ENCODE measurements at places on chromosomes 11 and 22.

DNA sequence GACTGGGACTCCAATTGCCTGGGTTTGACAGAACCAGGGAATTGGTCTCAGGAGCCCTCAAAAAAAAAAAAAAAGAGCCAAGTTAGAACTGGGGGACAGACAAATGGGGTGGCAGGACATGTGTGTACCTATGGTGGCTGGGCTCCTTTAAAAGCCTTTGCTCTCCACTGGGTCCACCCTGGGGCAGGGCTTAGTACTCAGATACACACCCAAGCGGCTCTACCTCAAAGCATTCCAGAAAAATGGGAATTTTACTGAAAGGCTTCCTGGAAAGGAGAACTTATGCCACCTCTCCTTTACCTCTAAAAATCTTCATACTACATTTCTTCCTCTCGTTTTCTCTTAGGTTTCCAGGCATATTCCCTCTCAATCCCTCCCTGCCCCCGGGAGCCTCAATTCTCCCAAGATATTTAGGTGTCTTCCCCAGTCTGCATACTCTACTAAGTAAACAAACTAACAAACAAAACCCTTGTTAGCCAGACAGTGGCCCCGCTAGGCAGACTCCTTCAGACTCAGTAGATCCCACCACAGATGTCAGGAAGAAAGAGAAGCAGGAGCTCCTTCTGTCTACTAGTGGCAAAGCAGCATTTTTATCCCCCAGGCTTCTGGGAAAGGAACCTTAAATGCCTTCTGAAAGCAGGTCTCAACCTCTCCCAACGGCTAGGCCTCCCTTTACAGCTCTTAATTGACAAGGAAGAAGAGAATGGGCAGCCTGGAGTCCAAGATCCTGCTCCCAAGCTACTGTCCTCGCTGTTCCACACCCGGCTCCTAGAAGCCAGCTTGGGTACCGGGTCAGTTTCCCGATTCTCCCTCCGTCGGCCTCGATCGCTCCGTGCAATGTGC lies 653 bp downstream of the PCSK7 start:
- peak overlapping the region; percentile 85 for H3K4me3 ChIP-seq
- peaks cover 37% of the 10 kb centered on the region for H3K36me3 ChIP-seq
- H3K27ac ChIP-seq = peak overlapping the region; percentile 94
- no peaks in the 10 kb centered on the region for H3K27me3 ChIP-seq
- DNase-seq = no peak
- peaks cover 18% of the 10 kb centered on the region for H3K4me1 ChIP-seq

GRCh38 chr22:42320443-42321416 lies 50.3 kb upstream of the TCF20 start:
- no peak for DNase-seq
- H3K36me3 ChIP-seq = no peaks in the 10 kb centered on the region
- no peak overlapping the region for H3K4me3 ChIP-seq
- no peaks in the 10 kb centered on the region for H3K27me3 ChIP-seq
- H3K27ac ChIP-seq = no peak overlapping the region
- H3K4me1 ChIP-seq = peaks cover 24% of the 10 kb centered on the region

DNA sequence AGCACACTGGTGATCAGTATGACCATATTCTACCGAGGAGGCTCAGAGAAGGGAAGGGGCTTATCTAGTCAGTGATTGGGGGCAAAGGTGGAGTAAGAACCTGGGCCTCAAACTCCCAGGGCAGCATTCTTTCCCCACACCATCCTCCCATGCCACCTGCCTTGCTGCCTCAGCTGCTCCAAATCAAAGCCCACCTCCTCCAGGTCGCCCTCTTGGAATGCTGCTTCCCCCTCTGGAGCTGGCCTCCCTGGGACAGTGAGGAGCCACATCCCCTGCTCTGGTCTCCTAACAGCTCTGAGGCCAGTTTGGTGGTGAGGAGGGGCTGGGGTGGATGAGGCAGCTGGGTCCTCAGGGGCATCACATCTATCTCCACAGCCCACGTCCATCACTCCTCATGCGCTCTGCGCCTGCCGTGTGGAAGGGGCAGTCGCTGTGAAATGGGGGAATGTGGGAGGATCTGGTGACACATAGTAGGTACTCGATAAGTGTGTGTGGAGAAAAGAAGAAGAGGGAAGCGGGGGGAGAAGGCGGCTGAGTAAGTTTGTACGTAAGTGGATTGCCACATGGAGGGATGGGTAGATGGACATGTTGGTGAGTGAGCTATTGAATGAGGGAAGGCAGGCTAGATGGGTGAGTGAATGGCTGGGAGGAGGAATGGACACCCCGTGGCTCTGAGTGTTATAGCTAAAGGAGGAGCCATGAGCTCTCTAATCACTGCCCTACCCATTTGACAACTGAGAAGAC lies 16.1 kb upstream of the ARHGEF17 start:
- H3K27me3 ChIP-seq = peaks cover 12% of the 10 kb centered on the region
- DNase-seq = no peak
- H3K4me3 ChIP-seq = no peak overlapping the region
- peaks cover 26% of the 10 kb centered on the region for H3K4me1 ChIP-seq

DNA sequence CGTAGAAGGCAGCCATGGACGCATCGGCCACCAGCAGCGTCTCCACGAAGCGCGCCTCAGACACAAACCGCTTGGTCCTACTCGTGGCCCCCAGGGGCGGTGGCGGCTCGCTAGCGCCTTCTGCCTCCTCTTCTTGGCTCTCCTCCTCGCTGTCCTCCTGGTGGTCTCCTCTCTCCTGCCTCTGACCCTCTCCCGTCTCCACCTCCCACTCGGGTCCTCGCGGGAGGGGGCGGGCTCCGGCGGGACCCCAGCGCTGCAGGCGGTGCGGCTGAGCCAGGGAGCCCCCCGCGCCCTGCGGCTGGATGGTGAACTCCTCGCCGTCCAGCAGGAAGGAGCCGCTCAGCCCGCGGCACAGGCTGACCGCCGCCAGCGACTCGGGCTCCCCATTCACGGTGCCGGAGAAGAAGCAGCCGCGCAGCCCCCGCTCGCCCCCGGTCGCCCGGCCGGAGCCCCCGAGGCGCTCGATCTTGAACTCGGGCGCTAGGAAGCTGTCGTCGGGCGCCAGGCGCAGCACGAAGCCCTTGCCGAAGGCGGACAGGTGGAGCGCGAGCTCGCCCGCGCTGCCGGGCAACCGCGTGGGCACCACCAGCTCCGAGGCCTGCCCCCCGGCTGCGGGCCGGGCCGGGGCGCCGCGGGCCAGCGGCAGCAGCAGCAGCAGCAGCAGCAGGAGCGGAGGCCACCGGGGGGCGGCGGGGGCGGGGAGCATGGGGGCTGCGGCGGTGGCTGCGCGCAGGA lies 661 bp downstream of the ADAMTS8 start:
- no peak overlapping the region for H3K4me3 ChIP-seq
- H3K4me1 ChIP-seq = peaks cover 8% of the 10 kb centered on the region
- DNase-seq = no peak
- peaks cover 37% of the 10 kb centered on the region for H3K27me3 ChIP-seq
- H3K36me3 ChIP-seq = no peaks in the 10 kb centered on the region
- no peak overlapping the region for H3K27ac ChIP-seq

DNA sequence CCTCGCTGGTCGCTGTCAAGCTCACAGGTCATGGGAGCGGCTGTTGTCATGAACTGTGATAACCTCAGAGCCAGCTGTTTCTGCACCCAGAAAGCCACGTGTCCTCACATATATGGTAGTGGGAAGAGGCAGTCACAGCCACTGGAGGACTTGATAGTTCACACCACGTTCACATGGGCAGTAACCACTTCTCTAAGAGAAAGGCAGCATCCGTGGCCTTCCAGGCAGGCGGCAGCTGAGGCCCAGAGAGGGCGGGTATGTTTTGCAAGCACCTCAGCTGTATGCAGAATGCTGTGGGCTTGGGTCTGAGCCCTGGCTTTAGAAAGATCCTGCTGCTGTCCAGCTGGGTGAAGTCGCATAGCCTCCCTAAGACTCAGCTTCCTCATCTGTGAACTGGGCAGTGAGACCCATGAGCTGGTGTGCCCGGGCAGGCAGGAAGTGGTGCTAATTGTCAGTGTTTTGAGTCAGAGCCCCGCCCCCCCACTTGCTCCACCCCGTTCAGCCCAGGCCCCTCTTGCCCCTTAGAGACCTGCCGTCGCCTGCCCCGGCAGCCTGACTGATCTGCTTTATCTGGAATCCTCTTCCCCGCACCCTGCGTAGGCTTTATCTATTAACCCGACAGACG lies 13.3 kb downstream of the TTC38 start:
- no peak overlapping the region for H3K4me3 ChIP-seq
- H3K27ac ChIP-seq = no peak overlapping the region
- H3K36me3 ChIP-seq = peaks cover 78% of the 10 kb centered on the region
- DNase-seq = no peak

GRCh38 chr11:10197091-10197490 lies 96.9 kb downstream of the SBF2 start:
- no peak for DNase-seq
- H3K27ac ChIP-seq = no peak overlapping the region
- H3K27me3 ChIP-seq = no peaks in the 10 kb centered on the region
- no peaks in the 10 kb centered on the region for H3K36me3 ChIP-seq

DNA sequence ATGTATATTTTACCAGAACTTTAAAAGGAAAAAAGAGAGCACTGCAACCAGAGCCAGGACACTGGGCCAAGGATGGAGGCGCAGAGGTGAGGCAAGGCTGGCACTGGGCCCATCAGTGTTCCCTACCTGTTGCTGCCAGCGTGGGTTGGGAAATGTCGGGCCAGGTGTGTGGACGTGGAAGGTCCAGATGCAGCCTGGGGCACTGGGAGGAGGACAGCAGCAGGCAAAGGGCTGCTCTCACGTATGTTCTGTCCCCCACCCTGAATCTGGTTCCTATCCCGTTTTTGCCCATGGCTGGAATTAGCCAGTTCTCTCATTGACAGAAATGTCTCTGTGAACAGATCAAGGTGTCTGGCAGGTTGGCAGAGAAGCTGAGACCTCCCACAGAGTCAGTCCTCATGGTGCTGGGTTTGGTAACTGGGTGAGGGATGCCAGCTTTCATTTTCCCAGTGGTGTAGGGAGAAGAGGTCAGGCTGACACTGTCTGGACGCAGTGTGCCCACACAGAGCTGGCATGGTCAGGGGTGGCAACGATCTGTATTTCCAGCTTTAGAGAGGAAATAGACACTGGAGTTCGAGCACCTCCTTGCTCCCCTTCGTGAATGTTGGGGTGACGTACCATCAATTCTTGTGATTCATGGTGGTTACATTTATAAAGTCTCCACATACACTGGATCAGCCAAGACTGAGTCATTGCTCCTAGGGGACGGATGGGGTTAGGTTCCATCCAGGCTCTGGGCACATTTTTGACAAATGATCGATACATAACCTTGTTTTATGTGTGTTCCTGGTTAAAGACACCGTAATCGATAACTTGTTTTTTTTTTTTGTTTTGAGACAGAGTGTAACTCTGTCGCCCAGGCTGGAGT lies 4.3 kb upstream of the PNPLA3 start:
- H3K27me3 ChIP-seq = no peaks in the 10 kb centered on the region
- no peak overlapping the region for H3K4me3 ChIP-seq
- H3K27ac ChIP-seq = no peak overlapping the region
- no peaks in the 10 kb centered on the region for H3K36me3 ChIP-seq

- H3K27ac ChIP-seq = no peak overlapping the region
- H3K4me1 ChIP-seq = no peaks in the 10 kb centered on the region
- H3K4me3 ChIP-seq = no peak overlapping the region
- H3K27me3 ChIP-seq = 0 out of 2 replicates have a peak, but pooled peaks cover 4% of the 10 kb centered on the region
Observed at GRCh38 chr11:31323145-31323544, 46.4 kb downstream of the DCDC1 start.

DNA sequence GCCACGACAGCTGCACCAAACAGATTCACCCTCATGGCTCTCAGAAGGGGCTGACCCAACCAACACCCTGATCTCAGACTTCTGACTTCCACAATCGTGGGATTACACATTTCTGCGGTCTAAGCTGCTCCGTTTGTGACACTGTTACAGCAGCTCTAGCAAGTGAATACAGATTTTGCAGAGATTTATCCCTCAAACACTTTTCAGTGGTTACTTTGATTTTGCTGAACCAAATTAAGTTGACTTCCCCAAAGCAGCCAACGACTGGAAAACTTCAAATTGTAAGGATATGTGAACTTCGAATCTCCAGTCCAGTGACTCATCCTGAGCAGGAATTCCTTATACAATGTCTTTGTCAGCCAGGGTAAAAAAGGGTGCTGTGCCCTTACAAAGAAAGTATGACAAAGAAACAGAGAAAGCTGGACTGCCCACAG lies 14.8 kb upstream of the INCENP start:
- no peaks in the 10 kb centered on the region for H3K27me3 ChIP-seq
- no peaks in the 10 kb centered on the region for H3K36me3 ChIP-seq
- no peak for DNase-seq
- H3K4me3 ChIP-seq = no peak overlapping the region
- H3K4me1 ChIP-seq = peaks cover 7% of the 10 kb centered on the region

DNA sequence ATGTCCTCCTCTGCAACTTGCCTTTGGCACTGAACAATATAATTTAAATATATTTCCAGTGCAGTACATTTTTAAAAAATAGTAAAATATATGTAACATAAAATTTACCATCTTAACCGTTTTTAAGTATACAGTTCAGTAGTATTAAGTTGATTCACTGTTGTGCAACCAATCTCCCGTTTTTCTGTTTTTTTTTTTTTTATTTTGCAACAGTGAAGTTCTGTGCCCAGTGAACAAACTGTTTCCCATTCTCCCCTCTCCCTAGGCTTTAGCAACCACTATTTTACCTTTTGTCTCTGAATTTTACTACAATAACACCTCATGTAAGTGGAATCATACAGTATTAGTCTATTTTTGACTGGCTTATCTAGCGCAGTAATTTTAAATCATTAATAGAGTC lies 13.8 kb downstream of the PRRG4 start:
- H3K27me3 ChIP-seq = no peaks in the 10 kb centered on the region
- no peak for DNase-seq
- H3K27ac ChIP-seq = no peak overlapping the region
- H3K4me1 ChIP-seq = no peaks in the 10 kb centered on the region

DNA sequence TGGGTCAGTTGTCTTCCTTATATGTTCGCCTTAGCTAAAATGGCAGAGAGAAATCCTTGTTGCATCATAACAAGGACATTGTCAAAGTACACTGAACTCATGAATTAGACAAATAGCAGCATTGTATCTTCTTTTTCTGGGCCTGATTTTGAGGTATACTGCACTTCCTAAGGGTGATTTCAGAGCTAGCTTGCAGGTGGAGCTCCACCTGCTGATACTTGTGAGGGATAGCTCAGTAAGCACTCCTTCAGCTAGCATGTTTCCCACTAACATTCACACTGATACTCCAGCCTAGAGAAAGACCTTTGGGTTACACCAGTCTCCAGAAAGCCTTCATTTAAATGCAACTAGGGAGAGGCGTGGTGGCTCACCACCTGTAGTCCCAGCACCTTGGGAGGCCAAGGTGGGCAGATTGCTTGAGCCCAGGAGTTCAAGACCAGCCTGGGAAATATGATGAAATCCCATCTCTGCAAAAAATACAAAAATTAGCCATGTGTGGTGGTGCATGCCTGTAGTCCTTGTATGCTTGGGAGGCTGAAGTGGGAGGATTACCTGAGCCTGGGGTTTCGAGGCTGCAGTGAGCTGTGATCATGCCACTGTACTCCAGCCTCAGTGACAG lies 29.8 kb downstream of the JAM3 start:
- H3K4me3 ChIP-seq = no peak overlapping the region
- H3K27me3 ChIP-seq = no peaks in the 10 kb centered on the region
- no peak overlapping the region for H3K27ac ChIP-seq
- DNase-seq = no peak
